IMR-90 (cell line): ENCODE measurements at places on chromosomes 11 and 22.
A peak's percentile ranks its signal among the peaks of the same experiment; 100 is the strongest.

DNA sequence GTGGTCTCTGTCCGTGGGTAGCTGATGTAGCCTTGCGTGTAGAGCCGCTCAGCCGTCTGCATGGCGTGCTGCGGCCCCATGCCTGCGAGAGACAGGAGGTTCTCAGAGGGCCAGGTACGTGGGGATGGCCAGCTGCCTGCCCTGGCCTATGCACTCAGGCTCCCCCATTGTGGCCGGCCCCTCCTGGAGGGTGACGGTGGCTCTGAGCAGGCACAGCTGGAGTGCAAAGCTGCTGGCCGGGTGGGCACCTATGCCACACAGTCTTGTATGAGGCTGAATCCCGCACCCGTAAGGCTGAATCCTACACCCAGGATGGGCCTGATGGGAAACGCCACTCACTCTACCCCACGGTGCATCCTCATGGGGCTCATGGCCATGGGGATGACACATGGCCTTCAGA is 11.6 kb upstream of the PPM1F start:
- peaks cover 83% of the 10 kb centered on the region for H3K36me3 ChIP-seq
- no peaks in the 10 kb centered on the region for H3K27me3 ChIP-seq
- H3K27ac ChIP-seq, result no peak overlapping the region
- H3K4me3 ChIP-seq, result no peak overlapping the region
- DNase-seq, result no peak
- H3K4me1 ChIP-seq, result no peaks in the 10 kb centered on the region

DNA sequence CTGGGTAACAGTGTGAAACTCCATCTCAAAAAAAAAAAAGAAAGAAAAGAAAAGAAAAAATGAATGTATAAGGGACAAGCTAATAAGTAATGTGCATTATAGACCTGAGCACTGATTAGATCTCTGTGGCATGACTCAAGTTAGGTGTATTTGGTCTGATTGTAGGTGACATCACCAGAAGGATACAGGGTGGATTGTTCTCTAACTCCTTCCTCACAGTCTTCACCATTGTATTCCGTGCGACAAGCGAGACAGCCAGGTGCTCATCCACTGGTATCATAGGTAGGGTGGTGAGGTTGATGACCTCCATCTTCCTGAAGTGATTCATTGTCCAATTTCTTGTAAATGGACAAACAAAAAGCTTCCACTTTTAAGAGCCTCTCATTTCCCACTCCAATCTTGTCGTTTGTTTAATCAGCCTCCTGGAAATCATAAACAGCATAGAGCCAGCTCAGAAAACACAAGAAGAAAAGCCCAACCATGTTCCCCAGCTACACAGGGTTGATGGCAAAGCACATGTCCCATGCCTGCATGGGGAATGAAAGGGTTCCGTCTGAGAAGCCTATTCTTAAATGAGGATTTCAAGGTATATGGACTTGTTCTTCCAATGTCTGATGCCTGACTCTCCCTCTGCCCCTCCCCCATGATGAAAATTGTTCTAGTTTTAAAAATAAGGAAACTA is 6.2 kb downstream of the FAM227A start:
- no peak overlapping the region for H3K27ac ChIP-seq
- H3K27me3 ChIP-seq, result no peaks in the 10 kb centered on the region
- no peaks in the 10 kb centered on the region for H3K4me1 ChIP-seq

- no peak for DNase-seq
- no peak overlapping the region for H3K4me3 ChIP-seq
- H3K27me3 ChIP-seq, result no peaks in the 10 kb centered on the region
These were observed 12.5 kb downstream of the SRPRA start for GRCh38 chr11:126256216-126256615.

GRCh38 chr11:62614275-62614674 is 1.2 kb downstream of the ROM1 start:
- DNase-seq, result no peak
- H3K27ac ChIP-seq, result no peak overlapping the region
- H3K4me3 ChIP-seq, result no peak overlapping the region
- H3K36me3 ChIP-seq, result peaks cover 28% of the 10 kb centered on the region
- H3K27me3 ChIP-seq, result no peaks in the 10 kb centered on the region

DNA sequence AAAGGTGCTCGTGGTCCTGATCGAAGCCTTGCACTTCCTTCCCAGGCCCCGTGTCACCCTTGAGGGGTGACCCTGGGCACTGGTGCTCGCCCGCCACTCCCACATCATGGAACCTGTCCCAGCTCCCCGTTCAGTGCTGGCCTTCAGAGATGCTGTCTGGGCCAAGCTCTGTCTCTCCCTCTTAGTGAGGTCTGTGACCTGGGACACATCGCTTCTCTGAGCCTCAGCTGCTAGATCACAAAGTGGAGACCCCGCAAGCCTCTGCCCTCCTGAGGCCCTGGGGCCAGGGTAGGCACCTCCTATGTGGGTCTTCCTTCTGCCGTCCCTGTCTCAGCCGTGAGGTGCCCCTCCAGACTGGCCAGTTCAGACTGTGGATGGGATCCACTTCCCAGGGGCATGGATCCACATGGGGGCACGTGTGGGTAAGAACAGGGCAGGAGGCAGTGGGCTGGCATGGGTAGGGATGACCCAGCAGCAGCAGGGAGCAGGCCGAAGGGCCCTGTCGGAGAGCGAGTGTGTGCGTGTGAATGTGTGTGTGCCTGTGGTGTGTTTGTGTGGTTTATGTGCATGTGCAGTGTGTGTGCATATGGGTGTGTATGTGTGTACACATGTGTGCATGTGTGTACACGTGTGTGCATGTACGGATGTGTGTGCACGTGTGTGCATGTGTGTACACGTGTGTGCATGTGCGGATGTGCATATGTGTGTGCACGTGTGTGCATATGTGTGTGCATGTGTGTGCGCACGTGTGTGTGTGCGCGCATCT is 1073.7 kb downstream of the BRD1 start:
- no peaks in the 10 kb centered on the region for H3K27me3 ChIP-seq
- no peak for DNase-seq
- no peaks in the 10 kb centered on the region for H3K36me3 ChIP-seq
- H3K27ac ChIP-seq, result no peak overlapping the region
- H3K4me3 ChIP-seq, result no peak overlapping the region

DNA sequence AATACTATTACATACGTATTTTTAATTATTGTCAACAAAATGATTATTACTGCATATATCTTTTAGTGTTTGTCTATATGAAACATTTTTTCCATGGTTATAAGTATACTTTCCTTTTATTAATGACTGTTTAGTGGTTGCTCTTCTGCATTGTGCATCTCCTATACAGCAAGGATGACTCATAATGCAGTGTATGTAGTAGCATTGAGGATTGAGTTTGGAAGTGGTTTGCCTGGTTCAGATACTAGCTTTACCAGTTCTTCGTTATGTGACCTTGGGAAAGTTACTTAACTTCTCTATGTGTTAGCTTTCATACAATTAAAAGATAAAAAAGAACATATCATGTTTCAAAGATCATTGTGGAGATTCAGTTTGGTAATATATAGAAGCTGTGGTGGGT is 44.1 kb downstream of the CHORDC1 start:
- no peak for DNase-seq
- no peak overlapping the region for H3K4me3 ChIP-seq
- no peaks in the 10 kb centered on the region for H3K27me3 ChIP-seq
- H3K36me3 ChIP-seq, result no peaks in the 10 kb centered on the region
- no peaks in the 10 kb centered on the region for H3K4me1 ChIP-seq
- H3K27ac ChIP-seq, result no peak overlapping the region

GRCh38 chr11:72832301-72833082 is 18.3 kb downstream of the ATG16L2 start:
- peaks cover 9% of the 10 kb centered on the region for H3K4me1 ChIP-seq
- H3K27ac ChIP-seq, result no peak overlapping the region
- no peak overlapping the region for H3K4me3 ChIP-seq
- H3K36me3 ChIP-seq, result peaks cover 2% of the 10 kb centered on the region; the same call in 1 of the 2 replicates

- no peaks in the 10 kb centered on the region for H3K4me1 ChIP-seq
- no peak for DNase-seq
- H3K27me3 ChIP-seq, result peaks cover 38% of the 10 kb centered on the region
- H3K4me3 ChIP-seq, result no peak overlapping the region
These were observed 116.6 kb upstream of the THY1 start for GRCh38 chr11:119539583-119539982.

- no peaks in the 10 kb centered on the region for H3K36me3 ChIP-seq
- no peaks in the 10 kb centered on the region for H3K4me1 ChIP-seq
- peaks cover 20% of the 10 kb centered on the region for H3K27me3 ChIP-seq
- no peak for DNase-seq
- H3K27ac ChIP-seq, result no peak overlapping the region
These were observed 12.8 kb upstream of the CHRM1 start for GRCh38 chr11:62933750-62934495.

DNA sequence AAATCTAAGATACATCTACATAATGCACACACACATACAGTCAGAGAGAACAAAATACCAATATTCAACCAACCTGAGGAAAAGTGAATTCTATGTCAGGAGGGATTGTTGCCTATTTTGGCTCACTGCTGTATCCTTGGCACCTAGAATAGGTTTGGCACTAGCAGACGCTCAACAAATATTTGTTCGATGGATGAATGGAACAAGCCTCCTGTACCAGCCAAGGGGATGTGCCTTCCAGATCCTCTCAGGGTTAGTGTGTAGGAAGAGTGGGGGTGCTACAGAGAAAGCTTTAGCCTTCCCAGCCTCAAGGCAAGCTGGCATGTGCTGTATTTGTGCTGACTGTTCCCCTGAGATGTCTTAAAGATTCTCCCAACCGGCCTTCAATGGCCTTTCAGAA is 23.3 kb upstream of the POU2AF1 start:
- H3K36me3 ChIP-seq, result no peaks in the 10 kb centered on the region
- no peak for DNase-seq
- H3K4me3 ChIP-seq, result no peak overlapping the region
- no peaks in the 10 kb centered on the region for H3K4me1 ChIP-seq
- no peak overlapping the region for H3K27ac ChIP-seq
- peaks cover 31% of the 10 kb centered on the region for H3K27me3 ChIP-seq

- no peak for DNase-seq
- no peak overlapping the region for H3K27ac ChIP-seq
- H3K36me3 ChIP-seq, result peaks cover 11% of the 10 kb centered on the region; the same call in 1 of the 2 replicates
These were observed 21.5 kb upstream of the CYP2D6 start for GRCh38 chr22:42151924-42152635.

GRCh38 chr11:35496416-35496815 is 29.0 kb downstream of the PAMR1 start:
- H3K36me3 ChIP-seq, result peaks cover 16% of the 10 kb centered on the region
- peaks cover 8% of the 10 kb centered on the region for H3K4me1 ChIP-seq
- DNase-seq, result no peak

DNA sequence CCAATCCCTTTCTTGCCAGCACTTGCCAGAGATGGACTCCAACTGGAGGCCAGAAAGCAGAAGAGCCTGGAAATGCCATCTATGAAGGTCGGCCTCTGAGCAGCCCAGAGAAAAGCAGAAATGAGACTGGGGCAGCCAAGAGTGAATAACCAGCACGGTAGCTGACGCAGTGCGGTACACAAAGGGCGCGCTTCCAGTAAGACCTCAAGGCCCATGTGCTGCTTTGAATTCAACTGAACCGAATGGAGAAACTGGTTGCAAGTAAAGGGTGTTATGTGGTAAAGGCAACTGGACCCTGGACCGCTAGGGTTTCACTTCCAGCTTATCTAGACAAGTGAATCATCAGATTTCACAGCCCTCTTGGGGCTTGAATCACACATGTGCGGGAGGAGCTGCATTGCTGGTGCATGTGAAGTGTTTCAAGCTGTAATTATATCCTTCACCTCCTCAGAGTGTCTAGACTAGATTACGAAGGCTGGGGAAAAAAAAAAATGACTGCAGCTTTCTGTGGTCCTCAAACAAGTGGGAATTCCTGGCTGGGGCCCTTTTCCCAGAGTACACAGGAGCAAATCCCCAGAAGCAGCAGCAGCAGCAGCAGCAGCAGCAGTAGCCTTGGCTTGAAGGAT is 128.9 kb downstream of the CCDC34 start:
- H3K27me3 ChIP-seq, result peaks cover 3% of the 10 kb centered on the region; the same call in 1 of the 2 replicates
- no peak overlapping the region for H3K27ac ChIP-seq
- peaks cover 9% of the 10 kb centered on the region for H3K4me1 ChIP-seq
- no peak overlapping the region for H3K4me3 ChIP-seq
- no peaks in the 10 kb centered on the region for H3K36me3 ChIP-seq
- DNase-seq, result peak; percentile 94

GRCh38 chr22:37177221-37177620 is 10.8 kb downstream of the C1QTNF6 start:
- peaks cover 17% of the 10 kb centered on the region for H3K4me1 ChIP-seq
- H3K36me3 ChIP-seq, result peaks cover 5% of the 10 kb centered on the region; the same call in 1 of the 2 replicates
- DNase-seq, result no peak

DNA sequence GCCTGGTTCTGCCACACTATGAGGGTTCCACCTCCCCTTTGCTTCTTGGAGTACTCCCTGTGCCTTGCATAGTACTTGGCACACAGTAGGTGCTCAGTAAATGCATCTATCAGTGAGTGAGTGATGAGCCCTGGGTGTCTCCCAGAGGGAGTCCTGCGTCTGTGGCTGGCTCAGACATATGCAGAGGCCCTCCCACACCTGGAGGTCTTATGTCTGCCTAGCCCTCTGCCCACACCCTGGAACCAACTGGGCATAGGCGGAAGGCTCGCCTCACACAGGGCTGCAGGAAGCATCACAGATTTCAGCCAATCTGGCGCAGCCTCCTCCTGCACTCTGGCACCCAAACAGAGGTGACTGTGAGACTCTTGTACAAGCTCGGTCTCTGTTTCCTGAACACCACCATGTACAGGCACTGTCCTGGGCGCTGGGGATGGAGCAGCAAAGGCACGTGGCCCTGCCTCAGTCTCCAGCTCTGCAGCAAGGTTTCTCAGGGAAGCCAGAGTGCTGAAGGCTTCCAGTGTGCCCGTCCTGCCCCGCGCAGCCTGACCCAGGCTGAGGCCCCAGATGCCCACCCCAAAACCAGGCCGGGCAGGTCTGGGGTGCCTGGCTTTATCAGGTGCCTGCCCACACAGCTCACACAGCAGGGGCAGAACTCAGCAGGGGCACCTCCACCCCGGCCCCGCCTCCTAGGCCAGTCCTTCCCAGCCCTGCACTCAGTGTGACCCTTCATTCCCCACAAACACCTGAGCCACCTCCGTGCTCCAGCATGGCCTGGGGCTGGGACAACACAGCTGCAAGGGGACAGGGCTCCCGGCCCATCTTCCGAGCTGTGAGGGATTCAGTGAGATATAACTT is 26.7 kb downstream of the FLRT1 start:
- H3K27me3 ChIP-seq, result peaks cover 4% of the 10 kb centered on the region; the same call in 1 of the 2 replicates
- no peak overlapping the region for H3K4me3 ChIP-seq
- no peak overlapping the region for H3K27ac ChIP-seq
- no peaks in the 10 kb centered on the region for H3K36me3 ChIP-seq
- H3K4me1 ChIP-seq, result peaks cover 3% of the 10 kb centered on the region; the same call in 1 of the 2 replicates

DNA sequence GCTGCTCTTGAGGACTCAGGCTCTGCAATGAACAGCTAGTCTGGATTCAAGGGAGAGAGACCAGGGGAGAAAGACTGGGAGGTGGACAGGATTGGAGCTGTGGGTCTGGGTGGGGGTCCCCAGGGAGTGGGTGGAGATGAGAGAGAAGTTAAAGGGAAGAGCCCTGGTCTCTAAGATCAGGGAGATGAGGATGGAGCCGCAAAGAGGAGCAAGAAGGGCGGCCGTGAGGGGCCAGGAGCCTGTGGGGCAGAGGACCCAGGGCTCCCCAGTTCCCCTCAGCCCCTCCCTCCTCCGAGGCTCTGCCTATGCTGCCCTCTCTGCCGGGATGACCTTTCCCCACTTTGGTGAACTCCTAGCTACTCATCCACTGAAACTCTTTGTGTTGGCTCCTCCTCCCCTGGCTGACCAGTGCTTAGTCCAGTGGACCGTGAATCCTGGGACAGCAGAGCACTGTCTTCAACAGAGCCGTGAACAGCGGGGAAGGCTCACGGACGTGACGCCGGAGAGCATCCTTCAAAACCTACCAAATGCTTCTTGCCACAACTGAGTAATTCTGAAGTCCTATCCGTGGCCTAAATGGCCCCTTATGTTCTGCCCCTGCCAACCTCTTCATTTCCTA is 16.4 kb upstream of the RFPL3 start:
- H3K36me3 ChIP-seq, result no peaks in the 10 kb centered on the region
- no peak overlapping the region for H3K27ac ChIP-seq
- peaks cover 11% of the 10 kb centered on the region for H3K27me3 ChIP-seq
- H3K4me1 ChIP-seq, result no peaks in the 10 kb centered on the region
- DNase-seq, result no peak
